ENCODE measurements at places on chromosomes 3 and 15.

- no peak for DNase-seq
Measured at GRCh38 chr3:35709691-35710090, 70.4 kb downstream of the ARPP21 start.

DNA sequence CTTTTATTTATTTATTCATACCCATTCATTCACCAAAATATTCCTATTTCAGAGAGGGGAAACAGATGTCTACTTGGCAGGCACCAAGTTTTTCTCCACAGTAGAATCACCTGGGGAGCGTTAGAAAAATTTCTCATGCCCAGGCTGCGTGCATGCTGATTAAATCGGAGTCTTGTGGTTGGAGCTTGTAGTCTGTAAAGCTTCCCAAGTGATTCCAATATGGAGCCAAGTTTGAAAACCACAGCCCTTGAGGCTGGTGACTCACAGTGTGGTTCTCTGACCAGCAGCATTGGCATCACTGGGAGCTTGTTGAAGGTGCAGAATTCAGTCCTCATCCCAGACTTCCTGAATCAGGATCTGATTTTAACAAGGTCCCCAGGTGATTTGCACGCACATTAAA, 49.7 kb downstream of the PDHB start:
- DNase-seq = no peak

DNA sequence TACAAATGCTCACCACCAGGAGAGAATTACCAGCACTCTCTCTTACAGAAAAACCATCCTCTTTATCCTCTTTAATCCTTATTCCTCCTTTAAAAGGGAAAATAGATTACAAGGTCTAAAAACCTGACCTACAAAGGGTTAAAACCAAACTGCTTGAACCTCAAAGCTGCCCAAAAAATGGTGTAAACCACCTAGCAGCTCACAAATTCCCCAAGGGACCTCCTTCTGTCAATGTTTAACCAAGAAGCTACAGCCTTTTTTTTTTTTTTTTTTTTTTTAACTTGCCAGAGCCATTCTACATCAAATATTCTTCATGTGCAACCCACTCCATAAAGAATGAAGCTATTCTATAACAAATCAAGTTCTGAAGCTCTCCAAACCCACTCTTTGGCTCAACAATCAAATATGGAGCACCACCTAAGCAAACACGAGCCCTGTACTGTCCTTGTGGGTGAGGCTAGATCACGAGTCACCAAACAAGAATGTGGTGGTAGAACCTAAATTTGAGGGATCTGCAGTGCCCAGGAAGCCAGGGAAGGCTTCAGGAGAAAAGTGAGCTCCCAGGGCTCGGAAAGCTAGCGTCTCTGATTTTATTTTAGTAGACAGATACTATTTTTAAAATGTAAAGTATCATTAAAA, 20.1 kb downstream of the OSBPL10 start:
- peak; percentile 53 for DNase-seq

DNA sequence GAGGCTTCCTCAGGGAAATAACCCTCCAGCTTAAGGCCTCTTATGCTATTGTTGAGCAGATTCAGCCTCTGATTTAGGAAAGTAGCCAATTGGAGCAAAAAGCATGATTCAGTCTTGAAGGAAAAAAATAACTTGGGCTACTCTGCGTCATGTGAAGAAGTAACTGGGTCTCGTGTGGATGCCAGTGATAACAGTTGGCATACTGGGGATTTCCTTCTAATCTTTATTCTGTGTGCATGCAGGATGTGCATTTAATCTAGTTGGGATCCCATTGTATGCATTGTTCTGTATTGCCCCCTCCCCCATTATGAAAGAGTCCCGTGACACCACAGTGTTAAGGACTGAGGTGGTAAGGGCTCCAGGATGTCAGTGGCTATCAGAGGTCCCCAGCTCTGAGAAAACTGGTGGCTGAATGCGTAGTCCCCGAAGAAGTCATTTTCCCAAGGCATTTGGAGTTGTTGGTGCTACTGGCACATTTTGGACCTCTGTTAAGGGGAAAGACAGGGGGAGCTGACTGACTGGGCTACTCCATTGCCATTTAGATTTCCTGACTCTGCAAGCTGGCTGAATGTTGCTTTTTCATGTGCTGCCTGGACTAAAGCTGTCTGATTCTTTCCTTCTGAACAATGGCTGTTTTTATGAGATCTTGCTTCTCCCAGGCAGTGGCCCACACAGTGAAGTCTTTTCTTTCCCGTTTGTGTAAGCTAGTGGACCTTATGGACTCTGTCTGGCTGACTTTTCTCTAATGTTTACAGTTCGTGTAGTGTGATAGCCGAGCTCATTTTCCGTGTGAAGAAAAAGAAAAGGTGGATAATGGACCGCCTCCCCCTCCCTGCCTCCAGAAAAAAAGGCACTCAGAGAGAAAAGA, 38.4 kb upstream of the TRAK1 start:
- peak; percentile 87 for DNase-seq

GRCh38 chr15:100687582-100688141, 85.3 kb downstream of the ASB7 start:
- DNase-seq = no peak

DNA sequence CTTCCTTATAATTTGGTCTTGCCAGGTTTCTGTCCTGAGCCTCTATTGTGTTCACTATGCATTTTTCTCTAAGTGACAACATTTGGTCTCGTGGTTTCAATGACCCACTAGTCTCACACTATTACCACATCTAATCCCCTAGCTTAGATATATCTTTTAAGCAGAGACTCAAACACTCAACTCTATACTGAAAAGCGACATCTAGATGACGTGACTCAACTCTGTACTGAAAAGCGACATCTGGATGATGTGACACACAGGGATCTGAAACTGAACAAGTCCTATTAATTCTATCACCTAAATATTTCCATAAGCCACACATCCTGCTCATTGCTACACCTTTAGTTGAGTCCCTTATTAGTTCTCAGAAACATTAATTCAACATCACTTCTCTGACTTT, 141.7 kb upstream of the MBNL1 start:
- no peak for DNase-seq

DNA sequence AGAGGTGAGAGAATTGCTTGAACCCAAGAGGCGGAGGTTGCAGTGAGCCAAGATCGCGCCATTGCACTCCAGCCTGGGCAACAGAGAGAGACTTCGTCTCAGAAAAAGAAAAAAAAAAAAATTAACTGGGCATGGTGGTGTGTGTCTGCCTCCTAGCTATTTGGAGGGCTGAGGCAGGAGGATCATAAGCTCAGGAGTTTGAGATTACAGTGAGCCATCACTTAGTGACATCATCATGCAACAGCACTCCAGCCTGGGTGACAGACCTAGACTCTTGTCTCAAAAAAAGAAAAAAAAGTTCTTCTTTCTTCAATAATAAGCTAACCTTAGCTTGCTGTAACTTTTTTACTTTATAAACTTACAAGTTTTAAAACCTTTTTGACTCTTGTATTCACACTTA, 99.8 kb downstream of the SLMAP start:
- DNase-seq = no peak

DNA sequence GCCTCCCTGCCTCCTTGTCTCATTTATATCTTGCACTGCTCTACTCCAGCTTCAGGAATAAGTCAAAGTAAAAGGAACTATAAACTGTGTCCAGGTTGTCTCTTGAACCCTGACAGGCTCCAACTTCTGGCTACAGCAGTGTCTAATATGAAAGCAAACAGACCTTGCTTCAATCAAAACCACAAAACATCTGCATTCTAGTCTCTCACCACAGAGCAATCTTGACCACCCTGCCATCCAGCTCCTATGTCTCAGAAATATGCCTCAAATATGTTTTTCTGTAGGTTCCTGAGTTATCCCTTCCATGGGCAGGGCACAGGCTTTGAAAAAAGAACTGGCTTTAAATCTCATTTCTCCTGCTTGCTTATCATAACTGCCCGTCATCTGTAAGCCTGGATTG, 13.0 kb upstream of the RAMAC start:
- no peak for DNase-seq

Measured in HAP-1 (cell line).